ENCODE measurements at places on chromosomes 3 and 15. TPM values are rescaled to one million over a fixed set of nuclear protein-coding genes. Genes with fewer than 3 reads are reported as not detected.

- no peak overlapping the region for H3K27ac ChIP-seq
- no peak overlapping the region for H3K4me3 ChIP-seq
- H3K36me3 ChIP-seq = peaks cover 77% of the 10 kb centered on the region
- DNase-seq = no peak
These were observed 12.9 kb downstream of the IDH3A start for GRCh38 chr15:78162038-78162437.

GRCh38 chr15:31457631-31458526, 131.2 kb downstream of the KLF13 start:
- no peaks in the 10 kb centered on the region for H3K36me3 ChIP-seq
- H3K4me3 ChIP-seq = no peak overlapping the region
- no peaks in the 10 kb centered on the region for H3K4me1 ChIP-seq
- H3K27ac ChIP-seq = no peak overlapping the region

DNA sequence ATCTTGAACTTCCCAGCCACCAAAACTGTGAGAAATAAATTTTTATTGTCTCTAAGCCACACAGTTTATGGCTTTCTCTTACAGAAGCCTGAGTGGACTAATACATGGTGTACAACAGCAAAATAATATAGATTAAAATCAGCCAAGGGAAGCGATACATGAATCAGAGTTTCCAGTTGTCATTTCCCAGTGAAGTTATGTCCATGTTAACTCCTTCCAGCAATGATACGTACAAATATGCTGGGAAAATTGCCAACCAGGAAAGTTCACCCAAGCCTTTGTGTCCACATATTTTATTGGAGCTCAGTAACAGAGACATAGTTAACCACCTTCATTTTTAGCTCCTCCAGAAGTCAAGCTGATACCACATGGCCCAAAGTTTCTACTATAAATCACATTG, 280.9 kb upstream of the KCNMB2 start:
- no peaks in the 10 kb centered on the region for H3K4me1 ChIP-seq
- H3K27ac ChIP-seq = no peak overlapping the region
- no peaks in the 10 kb centered on the region for H3K36me3 ChIP-seq
- no peak overlapping the region for H3K4me3 ChIP-seq
- H3K27me3 ChIP-seq = no peaks in the 10 kb centered on the region

DNA sequence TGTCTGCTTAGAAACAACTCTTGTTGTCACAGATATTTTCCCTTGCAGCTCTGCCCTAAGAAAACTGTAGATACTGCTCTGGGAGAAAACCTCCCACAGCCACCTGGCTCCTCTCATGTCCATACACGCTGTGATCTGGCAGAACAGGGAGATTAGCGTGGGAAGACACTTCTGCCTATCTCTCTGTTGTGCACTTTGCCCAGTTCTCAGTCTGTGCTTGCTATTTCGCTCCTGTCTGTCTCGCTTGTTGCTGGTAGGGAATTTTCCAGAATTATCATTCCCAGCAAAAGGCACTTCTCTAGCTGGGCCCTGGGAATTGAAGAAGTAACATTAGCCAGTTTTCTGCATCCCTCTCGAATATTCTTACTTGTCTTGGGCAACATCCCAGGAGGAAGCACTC, 8.1 kb upstream of the GATM start:
- no peak for DNase-seq
- peak overlapping the region; percentile 41 for H3K27ac ChIP-seq
- H3K36me3 ChIP-seq = no peaks in the 10 kb centered on the region
- no peak overlapping the region for H3K4me3 ChIP-seq

- no peak overlapping the region for H3K27ac ChIP-seq
- H3K27me3 ChIP-seq = no peaks in the 10 kb centered on the region
- no peak overlapping the region for H3K4me3 ChIP-seq
These were observed 46.8 kb upstream of the SLC6A1 start for GRCh38 chr3:10945683-10946287.

GRCh38 chr15:85559530-85559929, 179.1 kb downstream of the AKAP13 start:
- no peak overlapping the region for H3K4me3 ChIP-seq
- H3K4me1 ChIP-seq = peaks cover 49% of the 10 kb centered on the region
- peak overlapping the region; percentile 45 for H3K27ac ChIP-seq
- no peaks in the 10 kb centered on the region for H3K36me3 ChIP-seq
- DNase-seq = no peak

DNA sequence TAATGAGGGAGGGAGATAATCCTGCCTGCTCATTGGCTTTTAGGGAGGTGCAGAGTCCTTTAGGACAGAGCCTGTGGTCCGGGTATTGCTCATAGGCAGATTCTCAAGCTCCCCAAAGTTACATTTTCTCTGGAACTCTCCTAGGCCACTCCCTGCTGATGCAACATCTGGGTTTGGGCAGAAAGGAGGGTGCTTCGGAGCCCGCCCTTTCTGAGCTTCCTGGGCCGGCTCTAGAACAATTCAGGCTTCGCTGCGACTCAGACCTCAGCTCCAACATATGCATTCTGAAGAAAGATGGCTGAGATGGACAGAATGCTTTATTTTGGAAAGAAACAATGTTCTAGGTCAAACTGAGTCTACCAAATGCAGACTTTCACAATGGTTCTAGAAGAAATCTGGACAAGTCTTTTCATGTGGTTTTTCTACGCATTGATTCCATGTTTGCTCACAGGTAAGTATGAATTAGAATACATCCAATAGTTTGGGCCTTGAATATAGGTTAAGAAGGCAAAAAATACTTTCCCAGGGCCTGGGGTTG, at the start of gene IL20RB:
IL20RB (plus strand) TSS at position 233 of the 538 bp plus-strand sequence; CDS start at position 364, 131 bp downstream.
- H3K27me3 ChIP-seq = no peaks in the 10 kb centered on the region
- H3K27ac ChIP-seq = no peak within 1 kb of the TSS
- H3K4me1 ChIP-seq = no peaks in the 10 kb centered on the region
- H3K36me3 ChIP-seq = no peaks in the 10 kb centered on the region

GRCh38 chr15:95624100-95624499, 706.4 kb upstream of the NR2F2 start:
- H3K36me3 ChIP-seq = no peaks in the 10 kb centered on the region
- H3K4me1 ChIP-seq = no peaks in the 10 kb centered on the region
- H3K27me3 ChIP-seq = no peaks in the 10 kb centered on the region

GRCh38 chr15:86558686-86559085, 479.0 kb downstream of the AGBL1 start:
- no peaks in the 10 kb centered on the region for H3K36me3 ChIP-seq
- no peak for DNase-seq
- no peaks in the 10 kb centered on the region for H3K4me1 ChIP-seq
- H3K27me3 ChIP-seq = no peaks in the 10 kb centered on the region
- no peak overlapping the region for H3K4me3 ChIP-seq

GRCh38 chr3:74722211-74722610, 107.8 kb upstream of the CNTN3 start:
- no peaks in the 10 kb centered on the region for H3K36me3 ChIP-seq
- no peak for DNase-seq
- H3K4me3 ChIP-seq = no peak overlapping the region
- no peaks in the 10 kb centered on the region for H3K27me3 ChIP-seq
- H3K27ac ChIP-seq = no peak overlapping the region

DNA sequence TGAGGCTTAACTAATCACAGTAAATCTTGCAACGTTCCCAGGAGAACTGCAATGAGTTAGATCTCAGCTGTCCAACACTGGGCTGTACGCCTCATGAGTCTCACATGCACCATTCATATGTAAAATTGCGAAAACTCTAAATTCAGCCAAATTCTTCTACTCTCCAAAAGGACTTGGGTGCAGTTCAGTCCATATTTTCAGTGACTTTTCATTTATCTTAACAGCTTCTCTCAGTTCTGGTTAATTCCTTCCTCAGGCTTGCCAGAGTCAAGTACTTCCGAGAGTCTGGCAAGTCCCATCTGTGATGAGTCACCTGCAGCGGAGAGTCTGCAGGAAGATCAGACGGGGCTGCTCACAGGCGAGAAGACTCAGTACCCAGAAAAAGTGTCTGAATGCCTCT, 11.5 kb downstream of the CCDC80 start:
- peaks cover 31% of the 10 kb centered on the region for H3K4me1 ChIP-seq
- H3K4me3 ChIP-seq = no peak overlapping the region
- H3K27ac ChIP-seq = peak overlapping the region; percentile 40
- DNase-seq = peak; percentile 81
- H3K27me3 ChIP-seq = no peaks in the 10 kb centered on the region

- no peak overlapping the region for H3K27ac ChIP-seq
- H3K27me3 ChIP-seq = no peaks in the 10 kb centered on the region
- DNase-seq = no peak
- no peaks in the 10 kb centered on the region for H3K4me1 ChIP-seq
- H3K4me3 ChIP-seq = no peak overlapping the region
These were observed 44.6 kb upstream of the IL20RB start for GRCh38 chr3:136913168-136913567.

DNA sequence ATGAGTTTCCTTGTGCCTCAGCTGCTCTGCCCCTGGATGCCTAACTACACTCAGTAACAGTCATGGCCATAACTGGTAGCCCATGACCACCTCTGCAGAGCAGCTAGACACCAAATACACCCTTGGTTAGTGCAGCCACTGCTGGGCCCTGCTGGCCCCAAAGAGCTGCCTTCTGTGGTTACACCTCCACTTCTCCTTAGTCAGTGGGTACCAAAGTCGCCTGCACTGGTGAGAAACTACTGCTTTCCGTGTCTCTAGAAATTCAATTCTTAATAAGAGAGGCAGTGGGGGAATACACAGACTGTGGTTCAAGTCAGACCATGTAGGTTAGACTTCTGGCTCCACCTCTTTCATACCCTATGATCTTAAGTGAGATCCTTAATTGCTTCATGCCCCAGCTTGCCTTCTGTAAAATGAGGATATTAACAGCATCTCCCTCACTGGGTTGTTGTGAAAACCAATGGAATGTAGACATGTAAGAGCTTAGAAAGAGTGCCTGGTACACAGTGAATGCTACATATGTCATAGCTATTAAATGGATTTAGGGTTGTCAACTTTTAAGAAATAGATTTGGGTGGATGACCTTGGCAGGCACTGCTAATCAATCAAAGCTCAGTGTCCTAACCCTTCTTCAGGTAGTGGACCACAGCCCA, 18.2 kb downstream of the HEG1 start:
- peak overlapping the region; percentile 92 for H3K27ac ChIP-seq
- no peaks in the 10 kb centered on the region for H3K36me3 ChIP-seq
- no peak for DNase-seq
- H3K4me3 ChIP-seq = no peak overlapping the region
- peaks cover 51% of the 10 kb centered on the region for H3K4me1 ChIP-seq

- no peak for DNase-seq
- H3K4me3 ChIP-seq = no peak overlapping the region
- no peak overlapping the region for H3K27ac ChIP-seq
- no peaks in the 10 kb centered on the region for H3K4me1 ChIP-seq
These were observed 110.9 kb downstream of the EDEM1 start for GRCh38 chr3:5298453-5298852.

GRCh38 chr3:159928666-159929065, 60.0 kb upstream of the IL12A start:
- H3K36me3 ChIP-seq = no peaks in the 10 kb centered on the region
- H3K27me3 ChIP-seq = no peaks in the 10 kb centered on the region
- no peak overlapping the region for H3K27ac ChIP-seq
- no peak overlapping the region for H3K4me3 ChIP-seq

- H3K27me3 ChIP-seq = no peaks in the 10 kb centered on the region
- no peak overlapping the region for H3K4me3 ChIP-seq
- no peak overlapping the region for H3K27ac ChIP-seq
- H3K36me3 ChIP-seq = no peaks in the 10 kb centered on the region
- DNase-seq = no peak
- H3K4me1 ChIP-seq = no peaks in the 10 kb centered on the region
These were observed 12.2 kb upstream of the PSTPIP1 start for GRCh38 chr15:76982756-76983155.

DNA sequence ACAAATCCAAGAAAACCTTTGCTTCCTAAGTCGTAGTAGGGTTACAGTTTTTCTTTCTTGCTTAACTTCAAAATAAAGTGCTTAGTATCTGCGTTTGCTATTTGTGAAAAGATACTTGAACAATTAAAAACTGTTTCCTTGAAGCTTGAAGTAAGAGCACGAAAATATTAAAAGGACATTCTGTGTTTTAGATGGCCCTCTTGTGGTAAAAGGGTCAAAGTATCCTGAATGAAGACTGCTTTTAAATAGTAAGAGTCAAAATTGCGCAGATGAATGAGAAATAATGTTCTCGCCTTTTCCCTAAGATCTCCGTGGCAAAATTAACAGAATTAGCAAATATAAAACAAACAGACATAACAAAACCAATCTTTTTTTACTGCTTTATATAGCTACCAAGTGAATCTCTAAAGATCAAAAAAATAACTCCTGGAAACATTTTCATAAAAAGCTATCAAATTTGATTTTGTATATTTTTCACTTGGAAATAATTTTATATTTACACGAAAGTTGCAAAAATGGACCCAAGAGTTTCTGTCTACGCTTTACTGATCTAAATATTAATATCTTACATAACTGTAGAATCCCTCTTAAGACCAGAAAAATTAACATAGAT, 175.4 kb downstream of the MBNL1 start:
- H3K36me3 ChIP-seq = no peaks in the 10 kb centered on the region

DNA sequence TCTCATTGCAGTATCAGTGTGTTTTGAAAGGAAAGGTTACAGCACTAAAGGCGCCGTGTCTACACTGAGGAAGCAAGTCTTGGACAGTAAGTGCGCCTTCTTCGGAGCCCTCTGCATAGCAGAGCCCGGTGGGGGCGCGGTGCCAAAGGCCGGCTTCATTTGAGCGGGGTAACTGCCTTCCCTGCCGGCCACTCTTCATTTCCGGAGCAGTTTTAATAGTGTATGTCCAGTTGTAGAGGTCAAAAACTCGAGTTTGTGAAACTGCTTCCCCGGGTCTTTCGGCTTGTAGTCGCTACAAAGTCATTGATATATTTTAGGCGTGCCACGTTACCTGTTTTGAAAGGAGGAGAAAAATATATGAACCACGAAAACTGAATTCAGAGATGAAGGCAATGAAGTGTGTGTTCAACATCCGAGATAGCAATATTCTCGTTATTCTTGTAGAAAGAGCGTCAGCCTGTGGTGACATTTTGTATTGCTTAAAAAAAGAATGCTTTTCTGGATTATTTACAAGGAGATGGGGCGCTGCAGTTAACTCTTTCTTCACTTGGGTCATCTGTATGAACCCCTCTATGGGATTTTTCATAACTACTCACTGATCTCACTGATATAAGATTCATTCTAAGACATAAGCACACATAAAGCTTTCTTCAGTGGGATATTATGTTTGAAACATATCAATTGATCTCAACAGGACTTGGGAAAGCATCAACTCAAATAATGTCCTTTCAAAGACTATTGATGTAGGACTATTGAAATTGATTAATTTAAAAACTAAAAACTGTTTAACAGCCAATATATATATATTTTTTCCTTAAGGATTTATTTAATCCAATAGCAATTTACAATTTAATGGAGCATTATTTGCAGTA, 3.0 kb downstream of the ALCAM start:
- DNase-seq = peak; percentile 86
- H3K4me3 ChIP-seq = peak overlapping the region; percentile 21
- no peaks in the 10 kb centered on the region for H3K27me3 ChIP-seq
- H3K4me1 ChIP-seq = no peaks in the 10 kb centered on the region
- no peaks in the 10 kb centered on the region for H3K36me3 ChIP-seq

- H3K27me3 ChIP-seq = no peaks in the 10 kb centered on the region
- H3K27ac ChIP-seq = no peak overlapping the region
- no peak overlapping the region for H3K4me3 ChIP-seq
- no peaks in the 10 kb centered on the region for H3K36me3 ChIP-seq
These were observed 16.4 kb downstream of the C3orf18 start for GRCh38 chr3:50551054-50551659.

C2CD4A gene
- 0.39 TPM for total RNA-seq

RNF111 gene
- total RNA-seq = 19.1 TPM

TP63 gene
- total RNA-seq = 1.3 TPM

GP9 gene
- total RNA-seq = not detected

KBTBD12 gene
- not detected for total RNA-seq

ZIC1 gene
- not detected for total RNA-seq

RPUSD2 gene
- 7.2 TPM for total RNA-seq

ZIC4 gene
- total RNA-seq = not detected

ASB14 gene
- total RNA-seq = not detected

LSAMP gene
- 0.78 TPM for total RNA-seq

KLHL40 gene
- total RNA-seq = not detected

NRROS gene
- 1.9 TPM for total RNA-seq

TMEM158 gene
- 0.78 TPM for total RNA-seq

KIF7 gene
- 6.8 TPM for total RNA-seq

DNASE1L3 gene
- 53.3 TPM for total RNA-seq

MESP1 gene
- total RNA-seq = not detected
